ENCODE measurements at places on chromosomes 4 and X.

GRCh38 chr4:88158489-88159228 lies at the start of gene ABCG2:
Gene ABCG2, minus strand, starts transcription at chr4:88158639. Its CDS starts 18,644 bp downstream, at chr4:88139995.
- DNase-seq = no peak

DNA sequence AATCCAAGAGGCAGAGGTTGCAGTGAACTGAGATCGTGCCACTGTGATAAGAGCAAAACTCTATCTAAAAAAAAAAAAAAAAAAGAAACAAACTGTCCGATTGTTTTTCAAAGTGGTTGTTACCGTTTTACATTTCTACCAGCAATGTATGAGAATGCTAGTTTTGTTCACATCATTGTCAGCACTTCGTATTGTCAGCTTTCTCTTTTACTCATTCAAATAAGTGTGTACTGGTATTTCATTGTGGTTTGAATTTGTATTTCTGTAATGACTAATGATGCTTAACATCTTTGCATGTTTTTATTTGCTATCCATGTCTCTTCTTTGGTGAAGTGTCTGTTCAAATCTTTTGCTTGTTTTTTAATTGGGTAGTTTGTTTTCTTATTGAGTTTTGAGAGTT lies 65.8 kb downstream of the GPR101 start:
- no peak for DNase-seq

GRCh38 chrX:136380010-136380769 lies 79.4 kb downstream of the ADGRG4 start:
- no peak for DNase-seq

GRCh38 chrX:109902665-109903064 lies 100.2 kb upstream of the TMEM164 start:
- no peak for DNase-seq

GRCh38 chr4:8545439-8545765 lies 34.8 kb upstream of the GPR78 start:
- DNase-seq = no peak

DNA sequence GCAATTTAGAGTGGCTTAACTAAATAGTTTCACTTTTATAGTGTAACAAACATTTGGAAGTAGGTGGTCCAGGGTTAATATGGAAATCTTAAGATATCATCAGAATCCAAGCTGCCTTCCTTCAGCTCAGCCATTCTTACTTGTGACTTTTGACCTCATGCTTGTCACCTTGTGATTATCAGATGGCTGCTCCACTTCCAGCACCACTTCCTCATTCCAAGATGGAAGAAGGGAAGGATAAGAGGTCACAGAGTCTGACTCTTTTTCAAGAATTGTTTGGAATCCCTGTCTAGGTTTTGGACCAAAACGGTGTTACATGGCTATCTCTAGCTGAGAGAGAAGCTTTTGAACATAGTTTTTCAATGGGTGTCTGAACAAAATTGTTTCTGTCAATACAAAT lies 39.9 kb downstream of the MTTP start:
- DNase-seq = no peak

Measured in thoracic aorta (tissue), 2 donors.